ENCODE measurements at places on chromosomes 13 and 19.
A peak's percentile ranks its signal among the peaks of the same experiment; 100 is the strongest.

GRCh38 chr13:23289917-23290357, 109.2 kb downstream of the SGCG start:
- peak; percentile 0 for DNase-seq

DNA sequence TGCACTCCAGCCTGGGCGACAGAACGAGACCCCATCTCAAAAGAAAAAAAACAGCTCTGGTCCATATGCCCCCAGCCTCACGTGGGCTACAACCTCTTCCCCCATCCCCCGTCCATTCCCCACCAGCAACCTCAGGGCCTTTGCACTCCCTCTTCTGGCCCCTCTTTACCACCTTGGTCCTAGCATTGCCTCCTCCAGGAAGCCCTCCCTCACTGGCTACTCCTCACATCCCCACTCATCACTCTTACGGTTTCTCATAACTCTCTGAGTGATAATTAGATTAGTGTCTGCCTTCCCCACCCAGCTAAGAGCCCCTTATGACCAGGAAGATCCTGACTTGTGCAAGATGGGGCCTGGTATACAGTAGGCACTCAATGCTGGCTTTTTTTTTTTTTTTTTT, 30.8 kb downstream of the IL12RB1 start:
- no peak for DNase-seq

- DNase-seq, result no peak
These were observed 2216.7 kb upstream of the PCDH20 start for GRCh38 chr13:63632321-63632720.

- no peak for DNase-seq
These were observed 7.2 kb downstream of the HNRNPL start for GRCh38 chr19:38842439-38843174.

- no peak for DNase-seq
These were observed 20.8 kb downstream of the ANKRD10 start for GRCh38 chr13:110894086-110894485.

DNA sequence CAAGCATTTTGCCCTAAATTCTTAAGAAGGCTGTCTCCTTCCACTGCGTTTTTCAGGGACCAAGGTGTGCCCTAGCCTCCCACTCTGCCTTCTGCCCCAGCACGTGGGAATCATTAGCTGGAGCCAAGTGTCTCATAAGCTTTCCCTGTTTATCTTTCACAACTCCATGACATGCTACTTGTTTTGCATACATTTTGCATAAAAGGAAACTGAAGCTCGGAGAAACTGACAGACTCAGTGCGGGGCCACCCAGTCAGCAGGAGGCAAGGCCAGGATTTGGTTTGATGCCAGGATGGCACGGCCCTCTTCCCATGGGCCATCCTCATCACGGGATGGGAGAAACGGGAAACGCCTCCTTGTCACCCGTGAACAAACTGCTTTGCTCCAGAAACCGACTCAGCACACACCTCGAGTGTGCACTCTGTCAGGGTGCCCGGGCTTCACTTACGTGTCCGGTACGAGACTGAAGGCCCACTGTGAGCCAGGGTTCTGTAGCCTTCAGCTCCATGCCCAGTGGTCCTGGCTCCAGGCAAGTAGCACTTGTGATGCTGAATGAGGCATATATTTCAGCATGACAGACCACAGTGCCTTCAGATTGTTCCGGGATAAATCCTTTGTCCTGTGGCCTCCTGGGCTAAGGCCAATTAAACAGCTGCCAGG, 9.6 kb downstream of the CEBPA start:
- no peak for DNase-seq

GRCh38 chr19:10760273-10760944, 42.5 kb downstream of the DNM2 start:
- peak; percentile 69 for DNase-seq

DNA sequence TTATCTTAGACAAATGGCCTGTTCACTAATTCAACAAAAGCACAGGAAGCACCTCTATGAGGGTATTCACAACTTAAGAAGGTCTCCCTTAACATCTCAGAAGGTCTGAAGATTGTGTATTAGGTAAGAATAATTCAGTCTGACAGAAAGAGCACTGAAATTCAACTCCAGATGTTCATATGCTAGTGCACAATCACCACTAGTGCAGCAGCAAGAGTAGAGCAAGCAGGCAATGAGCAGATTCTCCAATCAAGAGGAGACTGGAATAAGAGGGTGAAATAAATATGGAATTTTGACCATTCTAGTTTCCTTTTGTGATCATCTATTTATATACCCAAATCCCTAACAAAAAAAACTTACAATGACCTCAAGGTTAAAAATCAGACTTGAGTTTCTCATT, 52.0 kb downstream of the MPHOSPH8 start:
- no peak for DNase-seq

- no peak for DNase-seq
These were observed 73.7 kb upstream of the SLC15A1 start for GRCh38 chr13:98826146-98826545.

- DNase-seq, result no peak
These were observed 19.3 kb downstream of the CCNE1 start for GRCh38 chr19:29831041-29831548.

DNA sequence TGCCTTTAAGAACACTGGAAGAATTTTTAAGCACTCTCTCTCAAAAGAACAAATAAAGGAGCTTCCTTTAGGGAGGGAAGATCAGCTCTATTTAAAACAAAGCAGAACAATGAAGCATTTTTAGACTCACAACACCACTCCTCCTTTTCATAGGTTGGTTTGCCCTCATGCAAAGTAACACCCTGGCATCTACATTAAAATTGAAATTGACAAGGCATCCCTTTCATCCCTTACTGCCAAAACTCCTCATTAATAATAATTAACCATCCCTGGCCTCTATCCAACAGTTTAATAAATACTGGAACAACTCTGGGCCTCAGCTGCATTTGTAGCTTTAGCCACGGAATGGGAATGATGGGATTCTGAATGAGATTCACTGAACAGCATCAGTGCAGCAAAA, 929.1 kb downstream of the PCDH9 start:
- DNase-seq, result no peak

- no peak for DNase-seq
These were observed 2.2 kb downstream of the ZIC2 start for GRCh38 chr13:99983499-99984401.

- no peak for DNase-seq
These were observed 26.0 kb upstream of the FBL start for GRCh38 chr19:39871886-39872866.

GRCh38 chr13:72760189-72760588, 21.5 kb downstream of the DIS3 start:
- DNase-seq, result no peak

DNA sequence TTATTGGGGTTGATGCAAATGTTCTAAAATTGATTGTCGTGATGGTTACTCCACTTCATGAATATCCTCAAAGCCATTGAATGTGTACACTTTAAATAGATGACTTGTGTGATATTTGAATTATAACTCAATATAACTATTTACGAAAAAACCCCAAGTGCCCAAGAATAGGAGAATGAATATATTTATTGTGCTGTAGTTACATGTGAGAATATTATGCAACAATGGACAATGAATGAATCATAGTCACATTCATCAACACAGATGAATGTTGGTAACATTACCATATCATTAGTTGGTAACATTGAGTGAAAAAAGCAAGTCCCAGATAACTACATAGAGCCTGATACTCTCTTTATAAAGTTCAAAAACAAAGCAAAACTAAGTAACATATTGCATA, 127.8 kb upstream of the UBL3 start:
- DNase-seq, result no peak

- DNase-seq, result no peak
These were observed at the start of gene ICAM1 for GRCh38 chr19:10270616-10271394. Gene ICAM1, plus strand, starts transcription at chr19:10271120. Its CDS starts 40 bp downstream, at chr19:10271160.

- DNase-seq, result no peak
These were observed 26.8 kb downstream of the CHAF1A start for GRCh38 chr19:4429256-4429655.

DNA sequence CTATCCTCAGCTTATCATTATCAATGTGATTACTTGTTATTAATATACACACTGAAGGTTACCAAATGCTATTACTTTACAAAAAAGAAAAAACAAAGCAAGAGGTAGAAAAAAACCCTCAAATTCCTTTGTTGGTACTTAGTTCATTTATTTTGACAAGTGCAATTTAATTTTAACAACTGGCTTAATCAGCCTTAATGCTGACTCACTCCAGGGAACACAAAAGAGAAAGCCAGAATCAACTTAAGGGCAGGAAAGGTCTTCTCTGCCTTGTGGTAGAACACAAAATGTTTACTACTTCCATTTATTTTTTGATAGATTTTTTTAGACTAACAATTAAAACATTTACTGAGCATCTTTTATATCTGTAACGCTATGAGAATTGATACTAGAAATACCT, 417.1 kb downstream of the PCDH17 start:
- DNase-seq, result no peak

GRCh38 chr19:49987159-49987698, 26.3 kb upstream of the SIGLEC11 start:
- DNase-seq, result no peak

DNA sequence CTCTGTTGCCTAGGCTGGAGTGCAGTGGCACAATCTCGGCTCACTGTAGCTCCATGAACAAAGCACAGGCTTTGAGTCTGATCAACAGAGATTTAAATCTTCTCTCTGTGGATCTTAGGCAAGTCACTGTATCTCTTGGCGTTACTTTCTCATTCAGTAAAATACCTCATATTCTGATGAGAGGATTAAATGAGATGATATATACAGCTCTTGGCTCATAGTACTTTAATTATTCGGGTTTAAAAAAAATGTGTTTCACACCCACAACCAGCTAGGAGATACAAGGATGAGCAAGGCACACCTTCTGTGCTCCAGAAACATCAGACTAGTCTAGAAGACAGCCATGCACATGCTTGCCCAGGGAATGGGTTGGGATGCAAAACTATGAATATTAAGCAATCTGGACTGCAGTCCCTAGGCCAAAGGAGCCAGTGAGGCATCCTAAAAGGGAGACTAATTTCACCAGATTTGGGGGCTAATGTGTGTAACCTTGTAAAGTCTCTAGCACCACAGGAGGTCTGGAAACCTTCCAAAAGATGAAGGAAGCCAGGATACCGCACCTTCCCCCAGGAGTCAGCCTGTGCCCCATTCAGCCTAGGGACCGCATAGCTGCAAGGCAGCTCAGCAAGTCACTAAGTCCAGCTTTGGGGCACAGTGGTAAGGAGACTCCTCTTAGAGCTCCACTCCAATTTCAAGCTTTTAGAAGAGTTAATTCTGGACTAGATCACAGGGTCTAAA, 2.5 kb downstream of the VPS36 start:
- no peak for DNase-seq

- no peak for DNase-seq
These were observed at the start of gene MEDAG for GRCh38 chr13:30905932-30906383. Gene MEDAG, plus strand, starts transcription at chr13:30906271. Its CDS starts 245 bp downstream, at chr13:30906516.

DNA sequence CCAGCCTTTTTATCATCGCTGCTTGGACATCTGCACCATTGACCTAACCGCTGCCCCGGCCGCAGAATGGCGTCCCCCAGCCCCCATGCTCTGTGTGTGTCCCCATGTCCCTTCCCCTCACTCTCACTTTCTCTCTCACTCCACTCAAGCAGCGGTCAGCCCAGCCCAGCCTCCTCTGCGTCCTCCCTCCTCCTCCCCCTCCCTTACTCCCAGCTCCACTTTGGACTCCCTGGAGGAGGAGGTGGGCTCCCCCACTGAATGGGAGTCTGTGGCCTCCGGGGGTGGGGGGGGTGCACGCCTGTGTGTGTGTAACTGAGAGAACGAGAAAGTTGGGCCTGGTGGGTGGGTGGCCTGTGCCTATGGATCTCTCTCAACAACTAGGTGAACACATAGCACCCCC, 2.2 kb downstream of the MAP2K7 start:
- DNase-seq, result no peak

- DNase-seq, result no peak
These were observed 6.0 kb downstream of the RCN3 start for GRCh38 chr19:49533551-49534488.

DNA sequence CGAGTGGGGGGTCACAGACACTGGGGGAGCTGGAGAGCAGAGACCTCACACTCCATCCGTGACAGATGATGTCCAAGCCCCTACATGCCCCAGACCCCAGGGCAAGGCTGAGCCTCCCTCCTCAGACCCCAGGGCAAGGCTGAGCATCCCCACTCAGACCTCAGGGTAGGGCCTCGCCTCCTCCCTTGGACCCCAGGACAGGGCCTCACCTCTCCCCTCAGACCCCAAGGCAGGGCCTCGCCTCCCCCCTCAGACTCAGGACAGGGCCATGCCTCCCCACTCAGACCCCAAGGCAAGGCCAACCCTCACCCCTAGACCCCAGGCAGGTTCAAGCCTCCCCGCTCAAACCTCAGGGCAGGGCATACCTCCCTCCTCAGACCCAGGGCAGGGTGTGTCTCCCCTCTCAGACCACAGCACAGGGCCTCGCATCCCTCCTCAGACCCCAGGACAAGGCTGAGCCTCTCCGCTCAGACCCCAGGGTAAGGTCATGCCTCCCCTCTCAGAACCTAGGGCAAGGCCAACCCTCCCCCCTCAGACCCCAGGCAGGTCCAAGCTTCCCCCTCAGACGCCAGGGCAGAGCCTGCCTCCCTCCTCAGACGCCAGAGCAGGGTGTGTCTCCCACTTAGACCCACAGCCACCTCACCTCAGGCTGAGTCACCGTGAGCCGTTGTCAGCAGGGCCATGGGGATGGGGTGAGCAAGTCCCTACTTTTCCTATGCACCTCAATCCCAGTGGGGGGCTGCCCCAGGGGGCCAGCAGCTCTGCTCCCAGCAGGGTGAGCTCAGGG, 1.7 kb upstream of the S1PR4 start:
- no peak for DNase-seq

DNA sequence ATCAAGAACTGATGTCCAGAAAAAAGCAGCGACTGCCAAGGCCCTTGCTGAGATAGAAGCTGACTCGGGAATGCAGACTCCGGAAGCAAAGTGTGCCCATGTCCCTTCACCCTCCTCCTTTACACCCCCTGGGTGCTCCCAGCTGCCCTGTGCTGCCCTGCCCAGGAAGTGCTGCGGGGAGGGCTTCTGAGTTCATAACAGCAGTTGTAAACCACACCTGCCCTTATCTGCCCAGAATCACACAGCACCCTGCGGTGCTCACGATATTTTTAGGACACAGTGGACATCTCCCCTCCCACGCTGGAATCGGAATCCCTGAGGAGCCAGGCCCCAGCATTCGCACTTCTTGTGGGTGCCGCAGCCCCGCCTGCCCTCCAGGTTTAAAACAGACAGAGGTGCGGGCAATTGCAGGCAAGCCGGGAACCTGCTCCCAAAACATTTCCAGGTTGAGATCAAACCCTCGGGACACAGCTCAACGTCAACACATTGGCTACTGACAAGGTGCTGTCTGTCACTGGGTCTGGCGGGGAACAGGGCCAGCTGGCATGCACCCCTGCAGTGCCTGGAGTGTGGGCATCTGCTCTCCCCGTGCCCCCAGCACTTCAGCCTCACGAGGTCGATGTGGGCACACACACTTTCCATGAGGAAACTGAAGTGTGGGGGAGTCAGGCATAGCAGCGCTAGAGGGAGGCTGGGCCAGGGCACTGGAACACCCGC, 36.8 kb downstream of the RAB20 start:
- no peak for DNase-seq

- DNase-seq, result no peak
These were observed 19.2 kb downstream of the NCAN start for GRCh38 chr19:19230999-19231398.
